ENCODE measurements at places on chromosomes 5 and 9.
A peak's percentile ranks its signal among the peaks of the same experiment; 100 is the strongest.

GRCh38 chr9:124983698-124984097 is 42.8 kb upstream of the GOLGA1 start:
- H3K4me3 ChIP-seq = no peak overlapping the region
- no peaks in the 10 kb centered on the region for H3K27me3 ChIP-seq

DNA sequence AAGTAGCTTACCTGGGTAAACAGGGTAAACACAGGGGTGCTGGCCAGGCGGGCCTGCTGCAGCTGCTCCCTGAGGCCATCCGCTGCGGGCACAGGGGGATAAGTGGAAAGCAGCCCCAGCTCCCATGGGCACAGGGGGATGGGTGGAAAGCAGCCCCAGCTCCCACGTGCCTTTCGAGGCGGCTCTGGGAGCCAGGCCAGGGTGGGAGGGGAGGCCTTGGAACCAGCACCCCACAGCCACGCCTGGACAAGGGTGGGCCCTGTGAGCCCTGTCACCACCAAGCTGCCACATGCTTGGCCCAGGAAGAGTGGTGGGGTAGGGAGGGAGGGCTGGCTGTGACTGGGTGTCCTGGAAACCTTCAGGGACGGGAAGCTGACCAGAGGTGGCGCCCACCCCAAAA is 7.8 kb upstream of the CARD9 start:
- H3K27ac ChIP-seq = no peak overlapping the region
- no peak overlapping the region for H3K4me3 ChIP-seq
- peaks cover 19% of the 10 kb centered on the region for H3K36me3 ChIP-seq
- H3K4me1 ChIP-seq = peaks cover 2% of the 10 kb centered on the region
- no peaks in the 10 kb centered on the region for H3K27me3 ChIP-seq

GRCh38 chr9:126413391-126414068 is 86.9 kb downstream of the MVB12B start:
- no peaks in the 10 kb centered on the region for H3K27me3 ChIP-seq
- H3K4me1 ChIP-seq = peaks cover 33% of the 10 kb centered on the region
- DNase-seq = no peak
- no peak overlapping the region for H3K27ac ChIP-seq

DNA sequence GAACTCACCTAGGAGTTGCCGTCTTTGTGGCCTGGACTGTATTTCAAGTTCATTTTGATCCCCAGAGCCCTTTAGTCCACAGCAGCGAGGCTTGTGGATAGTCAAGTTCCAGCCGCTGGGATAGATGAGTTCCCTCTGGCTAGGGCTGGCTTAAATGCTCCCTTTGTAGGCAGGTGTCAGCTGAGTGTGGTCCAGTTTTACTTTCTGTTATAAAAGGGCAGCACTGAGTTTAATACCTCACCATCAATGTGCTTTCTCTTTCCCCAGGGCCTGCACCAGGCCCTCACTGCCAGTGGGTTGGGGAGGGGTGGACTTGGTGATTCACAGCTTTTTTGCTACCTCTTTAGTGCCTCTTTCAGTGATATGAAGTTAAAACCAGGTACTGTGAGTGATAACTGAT is 188.2 kb downstream of the SLCO4C1 start:
- no peaks in the 10 kb centered on the region for H3K27me3 ChIP-seq
- H3K4me1 ChIP-seq = no peaks in the 10 kb centered on the region
- no peaks in the 10 kb centered on the region for H3K36me3 ChIP-seq
- H3K4me3 ChIP-seq = no peak overlapping the region
- H3K27ac ChIP-seq = no peak overlapping the region
- DNase-seq = no peak

DNA sequence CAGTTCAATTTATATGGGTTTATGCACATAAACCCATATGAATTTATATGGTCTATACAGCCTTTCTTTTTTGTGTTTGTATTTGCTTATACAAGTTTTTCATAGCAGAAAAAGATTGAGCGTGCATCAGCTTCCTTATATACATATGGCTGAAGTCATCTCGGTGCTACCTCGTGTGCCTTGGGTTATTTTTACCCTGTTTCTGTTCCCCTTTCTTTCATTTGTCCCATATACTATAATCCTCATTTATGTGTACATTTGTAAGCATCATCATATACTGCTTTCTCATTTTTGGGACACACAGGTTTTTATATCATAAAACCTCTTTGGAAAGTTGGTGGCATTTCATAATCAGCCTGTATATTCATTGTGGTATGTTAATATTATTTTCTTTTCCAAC is 107.8 kb upstream of the ADAMTSL1 start:
- no peaks in the 10 kb centered on the region for H3K36me3 ChIP-seq
- DNase-seq = no peak
- H3K27ac ChIP-seq = no peak overlapping the region

DNA sequence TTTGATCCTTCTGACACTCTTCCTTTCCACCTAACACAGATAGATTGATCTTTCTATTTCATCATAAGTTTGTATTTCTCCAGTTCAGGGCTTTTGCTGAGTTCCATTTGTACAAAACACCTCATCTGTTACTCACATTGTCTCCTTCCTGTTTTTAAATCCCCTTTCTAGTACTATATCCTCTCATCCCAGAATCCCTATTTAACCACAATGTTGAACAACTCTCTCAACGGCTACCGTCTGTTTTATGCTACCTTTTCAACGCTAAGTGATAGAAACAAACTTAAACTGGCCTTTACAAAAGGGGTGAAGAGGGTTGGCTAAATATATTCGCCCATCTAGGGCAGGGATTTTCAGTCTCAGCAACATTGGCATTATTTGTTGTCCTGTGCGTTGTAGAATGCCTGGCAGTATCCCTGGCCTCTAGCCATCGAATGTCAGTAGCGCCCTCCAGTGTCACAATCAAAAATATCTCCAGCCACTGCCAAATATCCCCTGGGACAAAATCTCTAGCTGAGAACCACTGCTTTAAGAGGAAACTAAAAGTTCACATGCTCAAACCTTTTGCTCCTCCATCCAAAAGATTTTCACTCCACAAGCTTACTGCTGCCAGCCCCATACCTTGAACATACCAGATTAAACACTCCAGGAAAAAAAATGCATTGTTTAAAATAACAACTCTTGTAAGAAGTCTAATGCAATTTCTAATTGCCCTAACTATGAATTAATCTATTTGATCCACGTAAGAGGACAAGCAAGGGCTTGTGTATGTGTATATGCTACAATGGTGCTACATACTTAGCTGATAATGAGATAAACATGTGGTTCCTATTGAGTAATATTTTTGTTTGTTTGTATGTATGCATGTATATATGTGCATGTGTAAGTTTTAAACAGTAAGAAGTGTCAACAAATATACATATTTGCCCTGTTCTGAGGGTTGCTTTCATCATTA is 344.0 kb downstream of the PTPRD start:
- H3K36me3 ChIP-seq = no peaks in the 10 kb centered on the region
- H3K27ac ChIP-seq = no peak overlapping the region
- no peak overlapping the region for H3K4me3 ChIP-seq

- H3K36me3 ChIP-seq = no peaks in the 10 kb centered on the region
- peaks cover 3% of the 10 kb centered on the region for H3K4me1 ChIP-seq
- no peak overlapping the region for H3K4me3 ChIP-seq
- peaks cover 12% of the 10 kb centered on the region for H3K27me3 ChIP-seq
Measured at GRCh38 chr5:156473269-156473908, 146.4 kb downstream of the SGCD start.

DNA sequence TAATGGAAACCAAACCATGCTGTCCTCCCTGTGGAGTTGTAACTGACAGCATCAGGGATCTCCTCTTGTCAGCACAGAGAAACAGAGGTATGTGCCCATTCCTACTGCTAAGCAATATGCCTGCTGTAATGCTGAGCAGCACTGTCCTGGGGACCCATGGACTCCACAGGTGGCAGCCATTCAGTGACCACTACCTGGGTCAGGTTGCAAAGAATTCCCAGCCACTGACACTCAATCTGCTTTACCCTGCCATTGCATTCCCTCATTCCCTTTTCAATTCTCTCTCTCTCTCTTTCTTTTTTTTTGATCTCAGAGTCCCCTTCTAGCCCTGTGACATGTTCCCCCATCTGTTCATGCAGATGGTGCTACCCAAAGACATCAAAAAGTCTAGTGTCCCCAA is 104.1 kb downstream of the GABRB2 start:
- H3K27me3 ChIP-seq = no peaks in the 10 kb centered on the region
- no peaks in the 10 kb centered on the region for H3K4me1 ChIP-seq
- H3K27ac ChIP-seq = no peak overlapping the region

DNA sequence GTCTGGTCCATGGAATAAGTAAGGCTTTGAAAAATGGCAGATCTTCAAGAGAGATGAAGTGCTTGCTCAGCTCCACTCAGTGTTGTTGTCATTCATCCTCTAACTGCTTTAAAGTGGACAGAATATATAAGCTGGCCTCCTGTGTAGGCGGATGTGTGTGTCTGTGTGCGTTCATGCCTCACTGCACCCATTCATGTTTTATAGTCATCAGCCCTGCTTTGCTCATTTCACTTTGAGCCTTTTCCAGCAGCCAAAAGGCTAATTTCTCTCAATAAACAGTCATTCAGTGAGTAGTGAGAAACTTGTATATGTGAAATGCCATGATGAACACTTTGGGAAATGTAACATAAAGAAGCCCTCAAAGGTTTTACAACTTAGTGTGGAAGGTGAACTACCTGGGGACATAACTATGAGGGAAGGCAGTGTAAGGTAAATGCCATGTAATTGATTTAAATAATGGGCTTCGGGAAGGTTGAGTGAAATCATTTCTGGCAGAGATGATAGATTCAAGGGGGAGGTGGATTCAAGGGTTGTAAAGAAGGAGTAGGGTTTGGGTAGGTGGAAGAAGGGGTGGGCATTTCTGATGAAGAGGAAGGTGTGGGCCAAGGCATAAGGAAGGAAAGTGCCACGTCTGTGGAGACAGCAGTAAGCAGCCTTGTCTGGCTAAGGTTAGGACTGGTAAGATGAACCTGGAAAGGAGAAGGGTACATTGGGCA is 15.7 kb downstream of the TTC23L start:
- H3K4me1 ChIP-seq = no peaks in the 10 kb centered on the region
- DNase-seq = no peak
- no peaks in the 10 kb centered on the region for H3K27me3 ChIP-seq
- H3K36me3 ChIP-seq = no peaks in the 10 kb centered on the region
- H3K27ac ChIP-seq = no peak overlapping the region

DNA sequence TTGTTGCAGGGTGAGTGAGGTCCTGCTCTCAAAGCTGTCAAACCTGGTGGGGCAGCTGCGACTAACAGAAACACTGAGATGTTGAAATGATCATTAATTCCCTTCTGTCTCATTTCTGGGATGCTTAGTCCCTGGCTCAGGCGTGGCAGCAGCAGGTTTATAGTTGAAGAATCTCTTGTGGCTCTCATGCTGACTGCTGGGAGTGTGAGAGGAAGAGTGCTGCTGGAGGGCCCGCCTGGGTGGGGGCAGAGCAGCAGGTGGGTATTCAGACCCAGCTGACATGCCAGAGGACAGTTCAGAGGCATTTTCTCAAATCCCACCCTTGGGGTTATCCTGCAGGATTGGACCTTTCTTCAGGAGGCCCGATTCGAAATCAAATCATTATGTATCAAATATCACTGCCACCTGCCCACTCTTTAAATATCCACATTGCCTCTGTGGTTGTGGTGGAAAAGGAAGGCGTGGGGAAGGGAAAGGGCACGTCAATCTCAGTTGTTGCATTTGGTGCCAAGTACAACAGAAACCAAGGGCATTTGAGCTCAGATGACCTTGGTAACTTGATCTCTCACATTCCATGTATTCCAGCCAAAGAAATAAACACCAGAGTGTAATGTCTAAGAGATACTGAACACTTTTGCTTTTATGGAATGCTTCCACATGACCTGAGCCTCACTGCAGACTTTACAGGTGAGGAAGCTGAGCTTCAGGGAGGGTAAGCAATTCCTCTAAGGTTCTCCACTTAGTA is 224.3 kb downstream of the AOPEP start:
- no peak for DNase-seq
- H3K27me3 ChIP-seq = no peaks in the 10 kb centered on the region
- H3K4me1 ChIP-seq = peaks cover 39% of the 10 kb centered on the region
- no peak overlapping the region for H3K27ac ChIP-seq

- no peak for DNase-seq
- peaks cover 3% of the 10 kb centered on the region for H3K4me1 ChIP-seq
- H3K27ac ChIP-seq = no peak overlapping the region
Measured at GRCh38 chr5:178417391-178417811, 172.8 kb downstream of the COL23A1 start.

DNA sequence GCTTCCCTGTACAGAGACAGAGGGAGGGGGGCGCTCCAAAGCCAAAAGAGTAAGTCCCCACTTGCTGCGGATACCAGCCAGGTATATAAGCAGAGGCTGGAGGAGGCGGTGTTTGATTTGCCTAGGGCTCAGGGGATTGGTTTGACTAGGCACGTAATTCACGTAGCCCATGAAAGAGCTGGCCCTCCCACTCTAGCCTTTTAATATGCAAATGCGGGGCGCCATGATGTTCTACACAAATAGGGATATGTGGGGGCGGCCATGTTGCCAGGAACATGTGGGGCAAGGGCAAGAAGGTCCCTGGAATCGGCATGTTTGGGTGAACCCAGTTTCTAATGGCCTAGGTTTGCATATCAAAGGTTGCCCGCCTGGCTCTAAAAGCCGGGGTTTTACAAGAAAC is 3.3 kb upstream of the PRLR start:
- H3K27ac ChIP-seq = no peak overlapping the region
- peaks cover 6% of the 10 kb centered on the region for H3K4me1 ChIP-seq
- peaks cover 32% of the 10 kb centered on the region for H3K27me3 ChIP-seq
- H3K4me3 ChIP-seq = no peak overlapping the region
- DNase-seq = no peak
- no peaks in the 10 kb centered on the region for H3K36me3 ChIP-seq

DNA sequence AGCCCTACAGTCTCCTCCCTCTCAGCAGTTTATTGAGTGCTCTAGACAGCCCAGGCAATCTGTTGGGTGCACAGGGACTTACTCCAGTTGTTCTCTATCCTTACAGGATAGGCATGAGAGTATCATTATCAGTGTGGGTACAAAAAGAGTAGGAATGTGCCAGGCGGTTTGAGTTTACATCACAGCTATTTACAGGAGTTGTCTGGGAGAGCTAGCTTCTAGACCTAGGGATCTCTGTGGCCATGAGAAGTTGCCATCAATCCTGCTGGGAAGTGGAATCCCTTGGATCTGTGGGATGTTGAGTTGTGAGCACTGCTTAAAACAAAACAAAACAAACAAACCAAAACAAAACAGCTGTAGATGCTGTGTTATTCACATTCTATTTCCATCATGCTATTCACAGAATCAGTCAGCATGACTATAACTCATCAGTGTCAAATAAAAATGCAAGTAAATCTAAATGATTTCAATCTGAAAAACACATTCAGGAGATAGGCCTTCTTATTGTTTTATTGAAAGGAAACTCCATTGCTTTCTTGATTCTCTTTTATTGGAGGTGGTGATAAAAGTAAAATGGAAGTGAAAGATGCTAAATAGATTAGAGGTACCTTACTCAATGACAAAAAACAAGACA is 552.4 kb upstream of the ZNF608 start:
- H3K4me1 ChIP-seq = no peaks in the 10 kb centered on the region
- no peak overlapping the region for H3K4me3 ChIP-seq
- H3K27ac ChIP-seq = no peak overlapping the region

- H3K27ac ChIP-seq = no peak overlapping the region
- H3K4me1 ChIP-seq = no peaks in the 10 kb centered on the region
- DNase-seq = peak; percentile 10
- no peaks in the 10 kb centered on the region for H3K36me3 ChIP-seq
Measured at GRCh38 chr5:38666668-38667498, 110.4 kb upstream of the LIFR start.
